ENCODE measurements at places on chromosomes 1 and 21.

- DNase-seq, result no peak
These were observed 4.6 kb downstream of the GFI1 start for GRCh38 chr1:92481971-92482664.

DNA sequence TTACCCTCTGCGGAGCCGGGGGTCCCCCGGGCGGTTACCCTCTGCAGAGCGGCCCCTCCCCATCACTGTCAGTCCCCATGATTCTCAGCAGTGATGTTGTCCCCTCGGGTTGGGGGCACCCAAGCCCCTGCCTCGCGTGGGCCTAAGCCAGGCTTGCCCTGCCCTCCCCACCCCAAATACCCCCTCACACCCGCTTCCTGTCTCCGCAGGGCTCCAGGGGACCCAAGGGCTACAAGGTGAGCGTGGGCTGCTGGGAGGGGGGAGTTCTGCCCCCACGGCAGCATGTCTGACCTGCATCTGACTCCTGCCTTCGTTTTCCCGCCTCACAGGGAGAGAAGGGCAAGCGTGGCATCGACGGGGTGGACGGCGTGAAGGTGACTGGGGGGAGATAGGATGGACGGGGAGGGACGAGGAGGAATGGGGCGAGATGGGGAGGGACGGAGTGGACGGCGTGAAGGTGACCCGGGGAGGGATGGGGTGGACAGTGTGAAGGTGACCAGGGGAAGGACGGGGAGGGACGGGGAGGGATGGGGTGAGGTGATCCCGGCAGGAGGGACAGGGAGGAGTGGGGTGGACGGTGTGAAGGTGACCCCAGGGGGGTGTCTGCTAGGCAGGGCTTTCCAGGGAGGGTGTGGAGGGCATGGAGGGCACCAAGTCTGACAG lies 8.6 kb downstream of the COL6A1 start:
- DNase-seq, result no peak

DNA sequence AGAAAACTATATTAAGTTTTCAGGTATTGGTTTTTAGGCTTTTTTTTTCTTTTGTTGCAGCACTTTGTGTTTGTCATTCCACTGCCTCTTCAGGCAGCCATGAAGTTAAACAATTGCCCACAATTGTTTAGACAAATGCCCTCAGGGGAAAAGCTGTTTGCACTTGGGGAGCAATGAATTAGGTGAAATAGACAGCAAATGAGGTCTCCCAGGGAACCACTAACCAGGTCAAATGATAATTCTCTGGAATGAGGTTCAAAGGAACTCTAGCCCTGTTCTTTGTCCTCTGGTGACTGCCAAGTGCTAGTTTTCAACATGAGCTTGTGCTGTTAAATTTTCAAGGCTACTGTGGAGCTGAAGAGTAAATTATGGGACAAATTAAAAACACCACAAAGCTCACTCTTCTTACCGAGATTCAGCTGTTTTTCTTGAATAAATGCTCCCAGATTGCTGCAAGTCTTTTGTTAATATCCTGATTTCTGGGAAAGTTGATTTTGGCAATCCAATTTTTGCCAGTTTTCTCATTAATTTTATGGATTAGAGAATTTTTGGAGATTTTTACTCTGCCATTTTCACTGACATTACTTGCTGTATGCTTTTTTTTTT lies 15.1 kb upstream of the MAB21L3 start:
- no peak for DNase-seq

- DNase-seq, result no peak
These were observed 34.2 kb downstream of the GPR161 start for GRCh38 chr1:168102487-168102886.

- no peak for DNase-seq
These were observed 642.0 kb upstream of the PTBP2 start for GRCh38 chr1:96079581-96079980.

DNA sequence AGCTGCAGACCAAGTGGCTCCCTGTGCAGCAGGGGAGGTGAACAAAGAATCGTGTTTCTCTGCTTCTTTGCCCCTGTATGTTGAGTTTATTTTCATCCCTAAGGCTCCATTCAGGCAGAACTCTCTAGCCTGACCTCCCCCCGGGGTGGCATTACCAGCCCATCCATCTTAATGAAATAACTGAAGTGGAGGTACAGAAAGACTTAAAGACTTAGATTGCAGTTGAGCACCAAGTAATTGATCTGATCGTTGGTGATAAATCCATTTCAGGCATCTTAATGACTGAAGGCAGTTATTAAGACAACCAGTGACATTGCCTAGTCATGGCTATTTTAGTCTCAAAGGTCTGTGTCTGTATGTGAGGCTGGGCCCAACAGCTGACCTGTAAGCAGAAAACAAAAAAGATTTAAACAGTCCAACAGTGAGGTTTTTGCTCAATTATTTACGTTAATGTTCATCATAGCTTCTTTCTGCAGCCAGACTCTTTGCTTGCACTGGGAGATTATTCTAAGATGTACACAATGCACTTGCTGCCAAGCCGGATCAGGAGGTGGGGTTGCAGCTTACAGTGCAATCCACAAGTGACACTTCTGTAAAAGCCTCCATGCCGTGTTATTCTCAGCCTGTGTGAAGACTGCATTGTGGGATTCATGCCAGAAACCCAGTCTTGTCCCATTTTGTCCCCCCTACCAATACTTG lies 363.0 kb upstream of the DUSP10 start:
- no peak for DNase-seq

GRCh38 chr1:84912726-84913554 lies 19.9 kb upstream of the LPAR3 start:
- DNase-seq, result no peak

- DNase-seq, result no peak
These were observed 52.0 kb upstream of the PDC start for GRCh38 chr1:186512698-186513457.

- DNase-seq, result no peak
These were observed 50.3 kb downstream of the GIPC2 start for GRCh38 chr1:78096017-78096416.

GRCh38 chr21:38953516-38953915 lies 147.8 kb downstream of the ETS2 start:
- DNase-seq, result no peak

- no peak for DNase-seq
These were observed 61.7 kb downstream of the XCL2 start for GRCh38 chr1:168482106-168482505.

GRCh38 chr1:104987210-104987609 lies 1237.5 kb downstream of the AMY1C start:
- DNase-seq, result no peak

DNA sequence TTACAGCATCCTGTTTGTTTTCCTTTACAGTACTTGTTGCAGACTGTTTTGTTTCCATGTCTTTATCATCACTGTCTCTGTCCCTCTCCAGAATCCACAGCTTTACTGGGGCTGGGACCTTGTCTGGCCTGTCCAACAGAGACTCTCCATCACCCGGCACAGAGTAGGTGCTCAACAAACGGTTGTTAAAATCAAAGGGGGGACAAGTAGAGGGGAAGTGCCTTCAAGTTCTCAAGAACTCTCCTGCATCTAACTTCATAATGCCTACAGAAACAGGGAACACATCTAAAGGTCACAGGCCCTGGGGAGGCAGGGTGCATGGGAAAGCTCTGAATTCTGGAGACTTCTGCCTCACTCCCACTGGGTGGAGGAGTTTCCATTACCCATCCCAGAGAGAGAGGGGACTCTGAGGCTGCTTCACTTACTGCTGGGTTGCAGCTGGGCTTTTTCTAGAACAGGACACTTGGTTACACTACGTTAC lies 2.3 kb upstream of the ECE1 start:
- DNase-seq, result no peak

DNA sequence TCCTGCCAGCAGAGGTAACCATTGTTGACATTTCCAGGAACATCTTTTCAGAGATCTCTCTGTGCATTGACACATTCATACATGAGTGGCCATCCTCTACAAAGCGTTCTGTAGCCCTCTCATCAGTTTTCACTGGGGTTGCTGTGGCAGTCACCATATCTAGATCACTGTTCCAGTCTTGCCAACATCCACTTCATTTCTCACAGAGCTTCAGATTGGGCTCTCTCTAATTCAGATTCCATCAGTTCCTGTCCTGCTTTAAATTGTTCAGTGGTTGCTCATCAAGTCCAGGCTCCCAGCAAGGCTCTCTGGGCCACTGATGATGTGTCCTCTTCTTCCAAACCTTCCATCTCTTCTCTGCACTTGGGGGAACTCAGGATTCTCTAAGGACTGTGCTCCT lies 173.7 kb downstream of the KCNJ6 start:
- DNase-seq, result no peak

GRCh38 chr1:223870617-223871574 lies 25.1 kb upstream of the TP53BP2 start:
- no peak for DNase-seq

DNA sequence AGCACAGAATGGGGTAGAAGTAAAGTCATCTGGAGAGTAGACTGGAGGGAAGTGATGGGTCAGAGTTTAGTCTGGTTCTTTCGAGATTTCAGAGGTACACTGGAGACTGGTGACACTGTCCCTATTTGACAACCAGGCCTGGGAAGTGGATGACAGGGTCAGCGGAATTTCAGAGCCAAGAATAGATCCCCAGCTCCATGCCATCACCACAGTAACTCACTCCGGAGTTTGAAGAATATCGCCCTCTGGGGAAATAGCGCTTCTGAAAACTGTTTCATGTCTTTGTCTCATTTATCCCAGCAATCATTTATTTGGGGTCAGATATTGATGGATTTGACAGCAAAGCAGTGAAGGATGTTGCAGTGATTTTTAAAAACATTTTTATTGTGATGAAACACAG lies 7.6 kb upstream of the NFASC start:
- DNase-seq, result no peak

DNA sequence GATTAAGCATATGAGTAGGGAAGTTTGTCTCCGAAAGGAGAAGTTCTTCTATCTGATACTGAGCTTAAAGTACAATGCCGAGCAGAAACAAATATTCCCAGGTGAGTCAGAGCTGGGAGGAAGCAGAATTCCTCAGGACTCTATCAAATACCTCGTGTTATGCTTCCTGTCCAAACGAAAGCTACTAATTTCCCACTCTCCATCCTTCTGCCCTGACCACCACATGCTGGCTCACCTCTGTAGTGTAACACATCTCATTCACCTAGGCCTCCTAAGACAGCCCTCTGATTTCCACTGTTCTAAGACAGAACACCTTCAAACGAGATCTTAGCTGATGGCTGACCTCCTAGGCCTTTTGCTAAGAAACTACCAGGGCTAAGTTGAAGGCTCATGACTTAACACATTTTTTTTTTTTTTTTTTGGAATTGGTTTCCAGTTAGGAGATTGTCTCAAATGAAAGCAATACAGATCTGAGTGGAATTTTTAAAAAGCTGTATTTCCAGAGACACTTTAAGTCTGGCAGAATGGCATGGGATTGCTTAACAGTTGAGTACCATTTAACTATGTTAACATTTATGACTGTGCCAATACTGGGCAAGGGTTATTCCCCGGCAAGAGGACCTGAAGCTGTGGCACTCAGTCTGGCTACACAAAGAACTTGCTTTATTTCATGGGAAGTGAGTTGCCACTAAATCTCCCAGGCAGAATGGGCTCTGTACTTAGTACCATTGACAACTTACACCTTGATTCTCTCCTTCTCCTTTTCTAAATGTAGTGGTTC lies 583.4 kb downstream of the DPYD start:
- DNase-seq, result no peak

GRCh38 chr1:171642197-171642596 lies 10.3 kb downstream of the MYOC start:
- DNase-seq, result no peak

DNA sequence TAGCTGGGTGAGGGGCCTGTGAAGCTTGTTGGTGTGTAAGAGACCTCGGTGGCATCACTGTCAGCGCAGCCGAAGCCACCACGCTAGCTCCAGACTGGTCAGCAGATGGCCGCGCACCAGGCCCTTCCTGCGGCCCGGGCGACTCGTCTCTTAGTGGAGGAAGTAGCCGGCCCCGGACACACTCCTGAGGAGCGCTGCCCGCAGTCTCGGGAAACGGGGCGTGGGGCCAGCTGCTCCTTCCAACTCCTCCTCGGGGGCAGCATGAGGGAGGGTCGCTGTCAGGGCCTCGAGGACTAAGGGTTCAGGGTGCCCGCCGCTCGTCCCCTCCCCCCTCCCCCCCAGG lies 20.4 kb downstream of the H3-3A start:
- DNase-seq, result peak; percentile 23

GRCh38 chr21:44370027-44370735 lies 16.8 kb downstream of the TRPM2 start:
- DNase-seq, result no peak

GRCh38 chr1:16118706-16119105 lies 37.2 kb downstream of the EPHA2 start:
- no peak for DNase-seq

DNA sequence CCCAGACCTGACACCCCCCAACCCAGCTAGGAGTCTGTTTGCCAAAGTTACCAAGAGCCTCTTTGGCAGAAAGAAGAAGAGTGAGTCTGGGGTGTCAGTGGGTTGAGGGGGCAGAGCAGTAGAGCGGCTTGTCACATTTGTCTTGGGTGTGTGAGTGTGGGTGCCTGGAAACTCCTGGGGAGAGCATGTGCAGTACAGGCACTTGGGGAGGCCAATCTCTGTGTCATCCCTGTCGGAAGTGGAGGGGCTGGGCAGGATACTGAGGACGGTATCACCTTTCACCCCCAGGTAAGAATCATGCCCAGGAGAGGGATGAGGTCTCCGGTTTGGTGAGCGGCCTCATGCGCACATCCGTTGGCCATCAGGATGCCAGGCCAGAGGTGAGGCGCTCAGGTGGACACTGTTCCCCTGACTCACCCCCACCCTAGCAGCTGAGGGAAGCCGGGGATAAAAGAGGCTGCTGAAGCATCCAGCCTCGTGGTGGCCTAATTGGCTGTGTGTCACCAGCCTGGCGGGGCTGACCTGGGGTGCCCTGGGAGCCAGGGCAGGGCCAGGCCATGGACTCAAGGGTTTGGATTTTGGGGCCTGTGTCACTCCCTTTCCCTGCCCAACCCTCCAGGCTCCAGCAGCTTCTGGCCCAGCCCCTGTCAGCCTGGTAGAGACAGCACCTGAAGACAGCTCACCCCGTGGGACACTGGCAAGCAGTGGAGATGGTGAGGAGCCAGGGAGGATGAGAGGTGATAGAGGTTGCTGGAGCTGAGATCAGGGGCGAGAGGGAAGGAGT lies 3.3 kb downstream of the PLK3 start:
- no peak for DNase-seq

DNA sequence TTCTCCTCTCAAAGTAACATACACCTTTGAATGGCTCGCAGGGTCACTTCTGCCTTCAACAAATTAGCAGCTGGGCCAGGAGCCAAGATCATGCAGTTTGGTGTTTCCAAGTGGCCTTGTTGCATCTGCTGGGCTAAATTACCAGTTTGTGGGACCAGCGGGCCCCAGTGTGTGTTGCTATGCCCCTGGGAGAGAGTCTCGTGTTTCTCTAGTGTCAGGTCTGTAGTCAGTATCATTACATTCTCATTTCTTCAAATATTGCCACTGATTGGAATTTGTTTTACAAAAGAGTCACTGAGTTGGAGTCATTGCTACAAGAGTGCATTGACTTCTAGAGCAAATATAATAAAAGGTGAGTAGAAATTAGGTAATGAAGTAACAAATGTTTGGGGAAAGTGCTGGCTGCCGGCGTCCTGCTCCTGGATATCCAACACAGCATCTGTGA lies 35.5 kb downstream of the RHOU start:
- no peak for DNase-seq
